Activated T-cell treated with anti-CD3 and anti-CD28 coated beads, Interleukin-2, amount 50 U/mL, for 72 hours (primary cell): ENCODE measurements at places on chromosomes 6 and 20. TPM values are rescaled to one million over a fixed set of nuclear protein-coding genes. Genes with fewer than 3 reads are reported as not detected.

Gene SOBP
- 0.44 TPM for total RNA-seq

Gene CRISP3
- not detected for total RNA-seq

Gene VPS16
- 54.3 TPM for total RNA-seq

Gene TMEM244
- not detected for total RNA-seq

Gene COL9A1
- not detected for total RNA-seq

Gene PRPH2
- 0.14 TPM for total RNA-seq

Gene BMP6
- total RNA-seq: 0.65 TPM

Gene DNPH1
- total RNA-seq: 42.3 TPM

Gene TCF21
- not detected for total RNA-seq

Gene PSORS1C2
- not detected for total RNA-seq

Gene EYS
- total RNA-seq: not detected

Gene EYA2
- total RNA-seq: 0.12 TPM

Gene PRKN
- total RNA-seq: 2.8 TPM

Gene OR2B6
- 0.35 TPM for total RNA-seq

Gene COL11A2
- 2.5 TPM for total RNA-seq

Gene TRIM31
- total RNA-seq: 0.12 TPM

Gene C6orf163
- total RNA-seq: 2.0 TPM
